ENCODE measurements at places on chromosomes 4 and X. TPM values are rescaled to one million over a fixed set of nuclear protein-coding genes. Genes with fewer than 3 reads are reported as not detected.

Gene MAPK10
- total RNA-seq = not detected

Gene SOWAHD
- 0.11 TPM for total RNA-seq

Gene ANK2
- 3.3 TPM for total RNA-seq

Gene POF1B
- not detected for total RNA-seq

Gene ANOS1
- not detected for total RNA-seq

Gene CLNK
- not detected for total RNA-seq

Gene LRRC66
- 0.14 TPM for total RNA-seq

Gene ARAP2
- total RNA-seq = 40.0 TPM

Gene CRLF2
- total RNA-seq = 1.3 TPM

Gene CCDC120
- total RNA-seq = 3.1 TPM

Gene GPAT3
- 1.6 TPM for total RNA-seq

Gene RASGEF1B
- total RNA-seq = 3.4 TPM

- DNase-seq = no peak
These were observed 59.4 kb upstream of the SORCS2 start for GRCh38 chr4:7132730-7133582.

DNA sequence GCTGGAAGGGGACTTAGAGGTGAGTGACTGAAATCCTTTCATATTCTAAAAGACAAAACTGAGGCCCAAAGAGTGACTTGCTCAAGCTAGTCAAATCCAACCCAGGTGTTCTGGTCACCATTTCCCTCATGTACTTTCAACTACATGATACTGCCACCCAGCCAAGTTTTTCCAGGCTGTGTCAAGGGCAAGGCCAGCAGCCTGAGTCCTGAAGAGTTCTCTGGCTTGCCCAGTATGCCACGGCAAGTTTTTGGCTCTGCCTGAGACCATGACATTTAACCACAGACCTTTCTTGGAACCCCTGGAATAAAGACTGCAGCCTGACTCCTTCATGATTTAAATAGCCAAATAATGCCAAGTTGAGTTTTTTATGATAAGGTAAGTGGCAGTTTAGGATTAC is 10.7 kb upstream of the TMEM164 start:
- no peak for DNase-seq

DNA sequence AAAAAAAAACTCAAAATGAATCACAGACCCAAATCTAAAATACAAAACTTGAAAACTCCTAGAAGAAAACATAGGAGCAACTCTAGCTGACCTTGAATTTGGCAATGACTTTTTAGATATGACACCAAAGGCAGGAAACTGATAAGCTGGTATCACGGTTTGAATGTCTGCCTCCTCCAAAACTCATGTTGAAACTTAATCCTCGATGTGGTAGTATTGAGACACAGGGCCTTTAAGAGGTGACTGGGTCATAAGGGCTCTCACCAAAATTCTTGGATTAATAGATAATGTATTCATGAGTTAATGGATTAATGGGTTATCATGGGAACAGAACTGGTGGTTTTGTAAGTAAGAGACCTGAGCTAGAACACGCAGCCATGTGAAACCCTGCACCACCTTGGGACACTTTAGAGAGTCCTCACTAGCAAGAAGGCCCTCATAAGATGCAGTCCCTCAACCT is 40.5 kb downstream of the FRYL start:
- no peak for DNase-seq

- no peak for DNase-seq
These were observed 822.4 kb downstream of the FAT4 start for GRCh38 chr4:126136922-126137781.

GRCh38 chr4:178306565-178306964 is 864.3 kb upstream of the AGA start:
- no peak for DNase-seq

GRCh38 chr4:138404251-138404650 is 162.1 kb upstream of the SLC7A11 start:
- DNase-seq = no peak

GRCh38 chr4:73103799-73104503 is 34.4 kb upstream of the COX18 start:
- no peak for DNase-seq

- DNase-seq = no peak
These were observed 897.5 kb upstream of the AGA start for GRCh38 chr4:178339769-178340168.

GRCh38 chrX:74104356-74105015 is 199.5 kb upstream of the ZCCHC13 start:
- DNase-seq = no peak

DNA sequence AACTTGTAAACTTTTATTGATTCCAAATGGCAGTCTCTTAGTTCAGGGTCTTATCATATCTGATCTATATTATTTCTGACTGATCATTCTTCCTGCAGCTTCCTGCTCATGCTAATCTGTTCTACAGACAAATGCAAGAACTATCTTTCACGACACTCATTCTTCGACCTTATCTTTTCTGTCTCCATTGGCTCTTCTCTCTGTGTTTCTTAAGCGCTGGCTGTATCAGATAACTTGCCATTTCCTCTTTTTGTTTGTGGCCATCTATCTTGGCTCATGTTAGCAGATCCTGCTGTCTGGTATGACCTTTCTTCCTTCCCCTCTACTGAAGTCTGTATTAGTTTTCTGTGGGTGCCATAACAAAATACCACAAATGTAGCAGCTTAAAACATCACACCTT is 230.5 kb upstream of the PUDP start:
- no peak for DNase-seq

- no peak for DNase-seq
These were observed 210.7 kb downstream of the FRAS1 start for GRCh38 chr4:78267790-78268189.

GRCh38 chr4:113394108-113394729 is 344.8 kb downstream of the ANK2 start:
- DNase-seq = no peak

DNA sequence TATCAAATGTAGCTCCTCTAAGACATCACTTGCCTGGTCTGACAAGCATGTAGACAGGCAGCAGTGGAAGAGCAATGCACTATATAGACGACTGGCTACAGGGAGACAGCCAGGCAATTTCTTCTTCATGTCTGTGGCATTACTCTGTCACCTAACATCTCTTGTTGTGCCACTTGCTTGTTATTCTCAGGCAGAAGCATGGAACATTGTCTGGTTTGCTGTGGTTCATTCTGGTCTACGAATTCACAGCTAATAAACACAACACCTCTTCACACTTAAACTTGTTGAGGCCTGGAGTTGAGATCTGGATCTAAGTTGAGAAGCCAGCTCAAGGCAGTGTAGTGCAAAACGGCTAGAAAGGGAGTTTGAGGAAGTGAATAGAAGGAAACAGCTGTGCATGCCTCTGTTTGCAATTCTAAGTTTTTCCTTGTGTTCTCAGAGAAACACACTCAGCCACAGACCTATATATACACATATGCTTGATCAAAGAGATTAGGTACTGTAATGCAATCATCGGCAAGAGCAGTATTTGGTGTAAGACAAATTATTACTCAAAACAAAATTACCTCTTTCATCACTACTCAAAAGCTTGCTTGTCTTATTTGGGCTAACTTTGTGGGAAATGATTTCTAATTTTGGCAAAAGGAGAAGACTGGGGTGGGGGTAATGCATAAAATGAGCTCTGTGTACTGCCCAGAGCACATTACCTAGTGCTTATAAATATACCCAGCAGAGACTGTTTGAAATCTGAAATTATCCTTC is 243.8 kb downstream of the PPP3CA start:
- no peak for DNase-seq

DNA sequence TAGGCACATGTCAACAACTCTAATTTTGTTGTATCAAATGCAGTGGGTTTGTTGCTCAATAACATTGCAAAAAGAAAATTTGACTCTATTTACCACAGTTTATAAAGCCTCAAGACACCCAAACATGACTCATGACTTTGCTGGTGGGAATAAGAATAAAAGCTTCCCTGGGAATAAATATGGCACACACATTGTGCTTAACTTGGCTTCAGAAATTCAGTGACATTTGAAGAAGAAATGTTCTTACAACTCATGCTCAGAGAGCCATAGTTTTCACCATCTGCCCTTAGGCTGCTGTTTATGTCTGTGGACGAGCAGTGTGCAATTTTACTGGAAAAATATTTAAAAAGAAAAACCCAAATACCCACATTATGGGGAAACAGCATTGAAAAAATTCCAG is 60.9 kb downstream of the SPATA18 start:
- DNase-seq = no peak

GRCh38 chrX:53768451-53768850 is 81.9 kb upstream of the HUWE1 start:
- no peak for DNase-seq

DNA sequence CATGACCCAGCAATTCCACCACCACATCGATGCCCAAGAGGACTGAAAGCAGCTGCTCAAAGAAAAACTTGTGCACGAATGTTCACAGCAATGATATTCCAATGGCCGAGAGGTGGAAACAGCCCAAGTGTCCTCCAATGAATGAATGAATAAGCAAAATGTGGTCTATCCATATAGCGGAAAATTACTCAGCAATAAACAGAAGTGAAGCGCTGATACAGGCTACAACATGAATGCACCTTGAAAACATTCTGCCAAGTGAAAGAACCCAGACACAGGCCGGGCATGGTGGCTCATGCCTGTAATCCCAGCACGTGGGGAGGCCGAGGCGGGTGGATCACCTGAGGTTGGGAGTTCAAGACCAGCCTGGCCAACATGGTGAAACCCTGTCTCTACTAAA is 5.2 kb upstream of the SLC2A9 start:
- no peak for DNase-seq

DNA sequence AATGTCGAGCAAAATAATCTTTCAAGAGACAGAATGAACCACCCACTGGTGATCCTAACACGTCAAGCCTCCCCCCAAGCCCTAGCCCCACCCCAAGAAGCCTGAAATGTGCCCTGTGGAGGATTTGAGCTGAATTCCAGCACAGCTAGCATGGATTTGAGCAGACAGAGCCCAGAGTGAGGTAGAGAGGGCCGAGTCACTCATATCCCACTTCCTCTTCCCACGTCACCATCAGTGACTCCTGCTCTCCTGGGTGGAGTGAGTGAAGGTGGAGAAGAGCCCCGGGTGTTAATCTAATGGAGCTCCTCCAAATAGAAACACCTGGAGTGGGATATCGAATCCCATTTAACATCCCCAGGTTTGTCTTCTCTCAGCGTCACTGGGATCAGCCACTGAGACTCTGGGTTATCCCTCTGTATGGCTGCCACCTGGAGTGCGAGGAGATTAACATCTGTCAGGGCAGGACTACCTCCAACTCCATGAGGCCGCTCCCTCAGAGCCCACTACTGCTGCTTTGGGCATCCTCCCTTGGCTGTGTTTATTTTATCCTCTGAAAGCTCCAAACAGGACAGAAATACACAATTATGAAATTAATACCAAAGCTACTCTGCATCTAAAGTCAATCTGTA is 136.6 kb downstream of the NWD2 start:
- no peak for DNase-seq

GRCh38 chr4:1792832-1793495 is at the start of gene FGFR3:
Gene FGFR3 (plus strand): TSS chr4:1793293. CDS start chr4:1793935, 642 bp downstream.
- DNase-seq = peak; percentile 55

- DNase-seq = no peak
These were observed 97.3 kb upstream of the PSAPL1 start for GRCh38 chr4:7532043-7532442.

GRCh38 chrX:71871367-71871766 is 39.3 kb upstream of the NHSL2 start:
- DNase-seq = peak; percentile 39

Measured in activated CD4-positive, alpha-beta T cell treated with anti-CD3 and anti-CD28 coated beads for 36 hours (primary cell).